Thyroid gland (tissue), 4 donors: ENCODE measurements at places on chromosomes 11 and 22.

DNA sequence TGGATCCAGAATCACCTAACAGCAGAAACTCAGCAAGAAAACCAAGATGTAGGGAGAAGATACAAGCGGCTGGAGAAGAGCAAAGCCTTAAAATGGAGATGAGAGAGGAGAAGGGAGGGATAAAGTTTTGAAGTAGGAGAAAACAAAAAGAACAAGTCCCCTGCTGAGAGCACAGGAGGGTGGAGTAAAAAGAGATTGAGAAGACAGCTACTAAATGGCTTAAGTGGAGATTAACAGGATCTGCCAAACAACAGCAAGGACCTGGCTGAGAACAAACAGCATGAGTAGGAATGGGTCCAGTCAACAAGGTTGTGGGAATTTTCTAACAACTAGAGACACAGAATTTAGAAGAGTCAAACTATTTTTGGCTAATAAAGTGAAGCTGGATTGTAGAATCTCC, 18.1 kb downstream of the BTG4 start:
- DNase-seq, result no peak

GRCh38 chr11:41237382-41237781, 222.1 kb downstream of the LRRC4C start:
- no peak for DNase-seq

- DNase-seq, result no peak
These were observed 243.7 kb downstream of the KIRREL3 start for GRCh38 chr11:126756855-126757254.

DNA sequence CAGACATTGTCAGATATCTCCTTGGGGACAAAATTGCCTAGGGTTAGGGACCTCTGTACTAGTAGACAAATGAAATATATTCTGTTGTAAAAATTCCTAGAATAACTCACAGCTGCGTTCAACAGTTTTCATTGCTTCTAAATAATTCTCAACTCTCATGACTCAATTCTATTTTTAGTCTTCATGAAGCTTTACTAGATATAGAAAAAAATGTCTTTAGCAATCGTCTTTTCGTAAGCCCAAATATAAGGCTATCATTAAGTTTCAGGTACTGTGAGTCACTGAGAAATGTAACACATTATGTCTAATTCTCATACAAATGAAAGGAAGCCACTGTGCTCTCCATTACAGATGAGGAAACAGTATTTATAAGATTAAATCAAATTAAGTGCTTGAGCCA, 6.4 kb downstream of the MMP12 start:
- no peak for DNase-seq

DNA sequence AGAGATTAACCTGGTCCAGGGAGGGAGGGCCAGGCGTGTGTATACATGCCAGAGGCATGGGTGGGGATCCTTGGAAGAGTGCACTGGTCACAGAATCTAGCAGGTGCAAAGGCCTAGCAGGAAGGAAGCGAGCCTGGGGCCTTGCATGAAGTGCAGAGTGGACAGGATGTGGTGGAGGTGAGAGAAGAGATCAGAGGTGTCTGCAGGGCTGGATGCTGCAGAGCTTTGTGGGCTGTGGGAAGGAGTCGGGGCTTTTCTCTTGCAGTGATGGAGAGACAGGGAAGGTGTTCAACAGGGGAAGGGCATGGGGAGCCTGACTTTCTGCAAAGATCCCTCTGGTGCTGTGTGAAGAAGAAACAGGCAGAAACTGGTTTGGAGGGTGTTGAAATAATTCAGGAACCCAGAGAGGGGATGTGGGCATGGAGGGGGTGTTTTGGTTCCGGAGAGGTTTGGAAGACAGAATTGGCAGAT, 2.5 kb upstream of the TPST2 start:
- no peak for DNase-seq

DNA sequence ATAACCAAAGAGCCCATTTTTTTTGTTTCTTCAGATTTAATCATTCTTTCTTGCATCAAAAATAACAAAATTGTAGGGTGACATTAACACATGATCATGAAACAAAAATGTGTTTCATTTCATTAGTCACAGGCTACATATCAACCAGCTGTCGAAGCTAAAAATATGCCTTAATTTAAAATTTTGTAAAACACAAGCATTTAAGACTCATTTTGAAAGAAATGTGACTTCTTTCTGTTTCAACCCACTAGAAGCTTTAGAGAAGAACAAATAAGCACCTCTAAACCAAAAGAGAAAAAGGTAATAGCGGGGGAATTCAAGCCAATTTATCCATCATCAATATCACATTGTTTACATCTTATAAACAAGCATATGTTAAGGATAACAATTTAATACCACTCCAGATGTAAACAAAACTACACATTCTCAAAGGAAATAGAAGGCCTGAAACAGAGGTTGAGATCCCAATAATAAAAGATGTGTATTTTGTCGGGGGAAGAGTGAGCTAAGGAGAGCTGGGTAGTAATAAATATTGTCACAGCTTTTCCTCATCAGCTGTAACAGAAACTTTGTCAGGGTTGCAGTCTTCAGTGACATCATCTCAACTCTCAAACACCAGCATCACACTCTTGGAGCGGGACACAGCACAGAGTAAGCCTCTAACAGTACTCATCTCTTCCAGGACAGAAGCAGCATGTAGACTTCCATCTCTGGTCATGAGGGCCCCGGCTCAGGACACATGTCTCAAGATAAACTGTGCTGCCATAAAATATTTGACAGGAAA, 42.0 kb downstream of the ALG9 start:
- no peak for DNase-seq

- DNase-seq, result peak; percentile 93
These were observed 34.8 kb downstream of the JHY start for GRCh38 chr11:122917311-122917710.

DNA sequence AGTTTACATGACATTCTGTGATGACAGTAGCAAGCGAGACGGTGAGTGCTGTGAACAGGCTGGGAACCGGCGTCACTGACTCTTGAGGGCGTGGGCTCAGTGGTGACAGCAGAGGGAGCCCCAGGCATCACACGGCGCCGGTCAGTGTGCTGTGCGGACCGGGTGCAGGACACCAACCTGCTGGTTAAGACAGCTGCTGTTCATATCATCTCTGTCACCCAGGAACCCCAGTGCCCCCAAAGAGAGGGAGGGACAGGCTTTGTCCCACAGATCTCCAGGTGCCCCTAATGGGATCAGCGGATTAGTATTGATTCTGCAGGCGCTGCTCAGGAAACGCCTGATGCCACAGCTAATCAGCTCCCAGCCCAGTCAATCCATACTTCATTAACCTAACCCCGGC, 18.4 kb downstream of the B3GAT1 start:
- peak; percentile 43 for DNase-seq

DNA sequence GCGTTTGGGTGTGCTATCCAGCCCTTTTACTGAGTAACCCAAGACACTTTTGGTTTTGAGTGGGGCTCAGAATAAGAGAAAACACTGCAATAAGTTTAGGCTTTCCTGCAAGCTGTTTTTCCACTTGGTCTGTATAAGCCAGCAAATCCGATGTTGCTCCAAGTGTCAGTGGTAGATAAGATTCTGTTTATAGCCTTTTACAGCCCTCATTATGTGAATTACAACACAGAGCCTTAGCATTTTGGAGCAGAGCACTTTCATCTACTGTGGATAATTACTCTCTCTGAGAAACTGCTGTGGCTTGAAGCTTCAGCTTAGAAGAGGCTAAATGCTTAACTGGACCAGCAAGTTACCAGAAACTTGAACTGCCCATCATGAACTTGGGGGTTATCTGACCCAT, 601.1 kb downstream of the JRKL start:
- no peak for DNase-seq

DNA sequence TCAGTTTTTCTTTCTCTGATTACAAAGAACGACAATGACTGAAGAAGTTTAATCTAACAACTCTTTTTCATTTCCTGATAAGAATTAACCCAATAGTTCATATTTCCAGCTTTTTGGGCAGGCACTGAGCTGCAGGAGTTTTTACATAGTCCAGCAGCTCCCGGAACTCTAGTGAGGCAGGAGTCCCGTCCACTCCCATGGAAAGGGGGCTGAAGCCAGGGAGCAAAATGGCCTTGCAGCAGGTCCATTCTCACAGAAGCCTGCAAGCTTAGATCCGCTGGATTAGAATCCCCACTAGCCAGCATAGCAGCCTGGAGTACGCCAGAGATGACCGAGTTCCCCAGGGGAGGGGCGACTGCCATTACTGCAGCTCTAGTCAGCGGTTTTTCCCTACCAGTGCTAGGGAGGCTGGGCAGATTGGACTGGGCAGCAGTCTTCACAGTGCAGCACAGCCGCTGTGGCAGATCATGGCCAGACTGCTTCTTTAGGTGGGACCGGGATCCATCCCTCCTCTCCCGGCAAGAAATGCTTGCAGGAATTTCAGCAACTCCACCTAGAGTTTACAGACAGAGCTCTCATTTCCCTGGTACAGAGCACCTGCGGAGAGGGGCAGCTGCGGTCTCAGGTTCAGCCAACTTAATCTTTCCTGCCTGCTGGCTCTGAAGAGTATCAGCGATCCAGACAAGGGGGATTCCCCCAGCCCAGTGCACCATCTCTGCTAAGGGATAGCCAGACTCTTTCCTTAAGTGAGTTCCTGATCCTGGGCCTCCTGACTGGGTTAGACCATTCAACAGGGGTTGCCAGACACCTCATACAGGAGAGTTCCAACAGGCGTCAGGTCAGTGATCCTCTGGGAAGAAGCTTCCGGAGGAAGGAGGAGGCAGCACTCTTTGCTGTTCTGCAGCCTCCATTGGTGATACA, 742 bp upstream of the CASP4 start:
- DNase-seq, result peak; percentile 1

- peak; percentile 32 for DNase-seq
These were observed 90.0 kb downstream of the GRIK4 start for GRCh38 chr11:120601536-120601935.

DNA sequence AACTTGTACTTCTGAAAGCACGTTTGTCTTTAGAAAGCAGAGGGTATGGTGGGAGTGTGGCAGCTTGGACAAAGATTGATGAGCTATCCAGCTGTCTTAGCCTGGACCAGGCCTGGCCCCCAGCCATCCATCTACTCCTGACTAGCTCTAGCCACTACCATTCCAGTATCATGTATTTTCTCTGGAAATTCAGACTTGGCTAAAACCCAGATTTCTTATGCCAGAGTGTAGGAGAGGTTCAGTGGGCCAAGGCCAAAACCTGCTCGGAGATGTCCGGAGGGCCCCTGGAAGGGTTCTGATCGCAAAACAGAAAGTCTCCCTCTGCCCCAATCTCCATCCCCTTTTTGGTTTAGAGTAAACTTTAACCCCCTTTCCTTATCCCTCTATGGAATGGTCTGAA, 24.8 kb upstream of the MTCH2 start:
- DNase-seq, result no peak

- DNase-seq, result no peak
These were observed 991 bp upstream of the SLCO2B1 start for GRCh38 chr11:75149766-75150465.

- DNase-seq, result peak; percentile 81
These were observed 81.5 kb downstream of the TRMU start for GRCh38 chr22:46416891-46417580.

- DNase-seq, result no peak
These were observed 1021.4 kb downstream of the BRD1 start for GRCh38 chr22:48806227-48806781.

GRCh38 chr11:21658654-21659193, 534.2 kb upstream of the ANO5 start:
- DNase-seq, result no peak

- no peak for DNase-seq
These were observed 229.3 kb downstream of the CASP12 start for GRCh38 chr11:104668797-104669463.

DNA sequence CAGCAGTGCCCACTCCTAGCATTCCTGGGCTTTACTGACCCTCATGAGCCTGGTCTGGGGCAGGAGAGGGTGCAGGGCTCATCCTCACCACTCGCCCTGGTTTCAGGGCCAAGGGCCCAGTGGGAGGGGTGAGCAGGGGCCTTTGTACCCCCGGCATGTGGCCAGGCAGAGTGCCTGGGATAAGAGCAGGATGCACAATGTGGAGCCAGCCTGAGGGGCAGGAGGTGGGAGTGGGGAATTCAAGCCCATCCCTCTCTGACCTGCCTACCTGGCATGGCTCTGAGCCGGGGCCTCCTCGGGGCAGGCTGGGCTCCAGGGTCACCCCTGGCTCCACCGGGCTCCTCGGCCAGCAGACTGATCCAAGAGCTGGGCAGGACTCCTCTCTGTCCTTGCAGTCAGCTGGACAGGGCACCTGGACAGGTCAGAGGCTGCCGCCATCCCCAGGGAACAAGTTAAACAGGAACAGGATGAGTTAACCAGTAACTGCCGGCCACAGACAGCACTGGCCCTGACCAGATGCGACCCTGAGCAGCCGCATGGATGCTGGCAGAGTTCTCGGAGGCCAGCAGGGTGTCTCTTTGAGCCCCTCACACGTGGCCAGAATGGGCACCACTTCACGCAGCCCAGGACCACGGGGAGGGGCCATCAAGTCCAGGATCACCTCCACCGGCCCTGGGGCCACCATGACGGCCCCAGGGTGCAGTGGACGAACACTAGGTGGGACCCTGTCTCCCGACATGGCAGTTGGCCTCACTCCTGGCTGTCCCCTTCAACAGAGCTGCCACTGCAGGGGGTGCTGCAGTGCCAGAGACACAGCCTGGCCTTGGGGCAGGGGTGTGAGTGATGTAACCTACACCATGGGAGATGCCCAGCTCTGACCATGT, 5.0 kb downstream of the SIGIRR start:
- no peak for DNase-seq

DNA sequence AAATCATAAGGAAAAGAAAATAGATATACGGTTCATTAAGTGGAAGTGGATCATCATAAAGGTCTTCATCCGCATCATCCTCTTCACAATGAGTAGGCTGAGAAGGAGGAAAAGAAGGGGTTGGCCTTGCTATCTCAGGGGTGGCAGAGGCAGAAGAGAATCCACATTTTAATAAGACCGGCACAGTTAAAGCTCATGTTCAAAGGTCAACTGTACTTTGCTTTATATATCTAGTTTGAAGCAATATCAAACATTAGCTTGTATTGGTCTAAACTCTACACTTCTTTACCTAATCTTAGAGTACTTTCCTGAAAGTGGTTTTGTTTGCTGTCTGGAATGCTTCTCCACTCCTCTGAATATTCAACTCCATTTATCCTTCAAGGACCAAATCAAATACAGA, 5.7 kb upstream of the PPFIBP2 start:
- no peak for DNase-seq

GRCh38 chr22:41198027-41198580, 7.0 kb upstream of the L3MBTL2 start:
- DNase-seq, result peak; percentile 31

GRCh38 chr11:7575841-7576725, 62.3 kb downstream of the PPFIBP2 start:
- DNase-seq, result peak; percentile 83

DNA sequence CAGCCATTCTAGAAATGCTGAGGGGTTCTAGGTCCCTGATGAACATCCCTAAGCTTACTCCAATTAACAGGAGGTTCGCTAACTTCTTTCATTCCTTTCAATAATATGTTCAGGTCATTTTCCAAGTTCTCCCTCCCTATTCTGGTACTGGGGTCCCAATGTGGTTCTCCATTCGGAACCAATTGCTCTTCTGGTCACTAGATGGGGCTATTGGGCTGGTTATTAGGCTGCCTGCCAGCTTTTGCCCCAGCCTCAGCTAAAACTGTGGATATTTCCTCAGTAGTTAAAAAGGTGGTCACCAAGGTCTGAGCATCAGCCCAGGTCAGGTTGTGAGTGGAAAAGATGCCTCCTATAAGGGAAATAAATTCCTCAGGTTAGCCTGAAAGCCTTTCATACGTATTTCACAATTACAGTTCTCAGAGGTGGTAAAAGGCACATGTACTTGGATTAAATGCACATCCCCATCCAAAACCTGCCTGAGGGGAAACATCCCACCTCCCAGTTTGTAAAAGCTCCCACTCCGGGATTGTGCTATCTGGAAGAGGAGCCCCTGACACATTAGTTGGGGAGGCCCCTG, 161.1 kb upstream of the CCDC179 start:
- peak; percentile 4 for DNase-seq
